Posterior vena cava (tissue), 2 donors: ENCODE measurements at places on chromosomes 3 and 15.

GRCh38 chr3:260898-261297 is 64.3 kb downstream of the CHL1 start:
- DNase-seq = no peak

DNA sequence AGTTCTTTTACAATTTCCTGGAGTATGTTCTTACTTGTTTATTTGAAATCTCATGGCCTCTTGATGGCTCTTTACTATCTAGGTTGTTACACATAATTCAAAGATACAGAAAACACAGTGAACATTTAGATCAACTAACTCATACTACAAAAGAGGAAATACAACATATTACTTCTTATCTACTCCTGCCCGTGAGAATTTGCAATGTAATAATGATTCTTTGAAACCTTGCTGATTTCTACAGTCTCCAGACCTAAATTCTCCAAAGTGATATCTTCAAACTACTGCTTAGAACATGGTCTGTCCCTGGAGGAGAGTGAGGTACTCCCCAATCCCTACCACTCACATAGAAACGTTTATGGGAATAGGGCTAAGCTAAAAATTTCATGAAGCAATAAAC is 29.9 kb upstream of the GOLGA8B start:
- no peak for DNase-seq

GRCh38 chr15:47872869-47873432 is 155.6 kb downstream of the SEMA6D start:
- DNase-seq = no peak

GRCh38 chr3:156948402-156949210 is 122.5 kb downstream of the LEKR1 start:
- DNase-seq = no peak

DNA sequence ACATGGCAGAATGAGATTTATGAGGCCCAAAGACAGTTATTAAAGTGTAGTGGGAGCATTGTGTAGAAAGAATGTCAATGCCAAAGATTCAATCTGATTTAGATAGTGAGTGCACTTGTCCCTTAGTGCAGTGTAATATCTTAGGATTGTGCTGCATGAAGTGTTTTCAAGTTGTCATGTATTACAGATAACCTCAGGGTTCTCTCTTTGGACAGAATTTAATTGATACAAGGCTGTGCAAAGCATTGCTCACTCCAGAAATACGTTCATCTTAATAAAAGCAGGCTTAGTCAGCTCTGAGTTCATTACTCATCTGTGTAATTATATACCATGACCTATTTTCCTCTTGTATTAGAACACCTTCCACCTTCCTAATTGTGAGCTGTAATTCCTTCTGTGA is 16.0 kb upstream of the GPR171 start:
- no peak for DNase-seq

DNA sequence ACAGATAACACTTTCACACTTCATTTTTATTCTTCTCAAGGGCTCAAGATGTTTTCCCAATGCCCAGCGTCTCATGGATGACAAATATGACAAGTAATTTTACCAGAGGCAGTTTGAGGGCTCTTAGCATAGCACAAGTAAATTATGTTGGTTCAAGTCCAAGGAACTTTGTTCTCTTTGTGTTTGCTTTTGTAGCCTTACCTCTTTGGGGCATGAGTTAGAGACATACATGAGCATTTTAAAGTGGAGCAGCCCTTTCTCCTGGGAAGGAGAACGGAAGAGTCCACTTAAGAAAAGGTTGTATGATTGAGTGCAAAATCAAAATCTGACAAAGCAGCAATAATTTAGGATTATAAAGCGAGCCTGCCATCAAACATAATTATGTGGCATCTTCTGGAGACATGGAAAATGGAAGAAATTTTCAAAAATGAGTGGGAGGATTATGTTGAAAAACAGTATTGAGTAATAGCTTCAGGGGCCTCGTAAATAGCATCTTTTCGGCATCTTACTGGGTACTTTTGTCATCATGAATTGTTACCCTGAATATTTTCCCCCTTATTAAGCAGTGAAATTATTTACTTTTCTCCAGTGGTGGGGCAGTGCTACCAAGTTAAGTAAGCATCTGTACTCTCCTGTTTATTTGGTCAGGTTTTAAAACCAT is 65.9 kb downstream of the PGPEP1L start:
- DNase-seq = no peak

- DNase-seq = no peak
Observed at GRCh38 chr15:40933517-40933902, 4.4 kb downstream of the DLL4 start.

GRCh38 chr3:45640091-45640507 is 45.5 kb downstream of the LIMD1 start:
- DNase-seq = no peak

DNA sequence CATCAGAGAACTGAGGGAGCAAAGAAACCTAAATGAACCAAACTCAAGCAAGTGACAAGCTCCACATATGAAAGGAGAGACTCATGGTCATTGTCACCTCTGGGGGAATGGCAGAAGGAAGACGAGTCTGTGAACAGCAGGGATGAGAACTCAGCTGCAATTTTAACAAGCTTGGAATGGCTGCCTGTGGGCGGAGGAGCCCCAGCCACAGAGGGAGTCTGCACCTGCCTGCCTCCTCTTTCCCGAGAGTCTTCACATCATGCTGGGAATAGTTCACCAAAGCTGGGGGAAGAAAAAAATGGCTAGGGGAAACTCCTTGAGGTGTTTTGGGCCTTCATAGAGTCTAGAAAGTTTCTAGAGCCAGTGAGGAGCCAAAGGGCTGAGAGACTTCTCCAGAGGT is 21.3 kb upstream of the BHLHE40 start:
- no peak for DNase-seq

DNA sequence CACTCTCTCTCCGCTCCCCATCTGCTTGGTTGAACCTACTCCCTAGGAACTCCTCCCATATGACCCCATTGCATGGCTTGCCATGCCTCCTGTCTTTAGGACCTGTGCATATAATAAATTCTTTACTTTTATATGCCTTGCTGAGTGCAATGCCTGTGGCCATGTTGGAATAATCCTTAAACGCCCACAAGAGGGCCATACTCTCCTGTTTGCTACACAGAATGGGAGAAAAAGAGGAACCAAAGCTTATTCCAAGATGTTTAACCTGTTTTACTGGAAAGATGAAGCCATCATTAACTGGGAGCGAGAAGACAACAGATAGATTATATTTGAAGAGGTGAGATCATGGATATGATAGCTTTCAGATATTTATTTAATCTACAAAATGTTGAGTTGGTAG is 1097.8 kb downstream of the NAALADL2 start:
- no peak for DNase-seq

- no peak for DNase-seq
Observed at GRCh38 chr15:83533410-83533962, 86.3 kb downstream of the SH3GL3 start.

GRCh38 chr3:39750712-39751111 is 58.7 kb upstream of the MYRIP start:
- no peak for DNase-seq
